Stimulated activated CD4-positive, alpha-beta T cell treated with anti-CD3 and anti-CD28 coated beads, Interleukin-2, amount 100 ng/mL, for 48 hours (primary cell): ENCODE measurements at places on chromosomes 4 and X.

- DNase-seq = no peak
Measured at GRCh38 chr4:10007793-10008608, 13.3 kb downstream of the SLC2A9 start.

GRCh38 chr4:23973308-23973855, 83.5 kb upstream of the PPARGC1A start:
- DNase-seq = no peak

GRCh38 chrX:153646620-153647373, at the start of gene DUSP9:
Gene DUSP9, plus strand, starts transcription at chrX:153647203. Its CDS starts 751 bp downstream, at chrX:153647954.
- no peak for DNase-seq

DNA sequence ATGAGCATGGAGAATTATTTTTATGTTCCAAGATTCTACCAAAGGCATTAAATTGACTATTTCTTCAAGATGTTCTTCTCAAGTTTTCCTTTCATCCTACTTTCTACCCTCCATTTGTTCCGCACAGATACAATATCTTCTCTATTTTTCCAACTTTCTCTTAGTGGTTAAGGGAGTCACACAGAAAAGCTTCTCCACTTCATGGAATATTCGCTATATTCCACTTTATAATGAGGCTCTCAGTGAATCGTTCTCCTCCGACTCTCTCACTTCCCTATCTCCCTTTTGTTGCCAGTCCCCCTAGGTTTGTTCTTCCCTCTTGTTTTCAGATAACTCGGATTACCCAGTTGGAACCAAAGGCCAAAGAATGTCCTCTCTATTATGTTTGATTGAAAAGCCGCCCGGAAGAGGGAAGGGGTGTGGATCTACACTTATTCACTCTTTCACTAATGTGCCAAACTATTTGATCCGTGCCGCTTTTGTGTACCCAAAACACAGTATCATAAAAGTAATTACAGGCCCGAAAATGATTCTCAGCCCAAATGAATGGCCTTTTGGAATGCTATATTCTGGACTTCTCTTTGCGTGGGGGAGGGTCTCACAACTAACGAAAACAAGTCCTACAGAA, 1.2 kb downstream of the SH3D19 start:
- DNase-seq = no peak

GRCh38 chr4:150439451-150439933, 142.5 kb upstream of the MAB21L2 start:
- DNase-seq = no peak

DNA sequence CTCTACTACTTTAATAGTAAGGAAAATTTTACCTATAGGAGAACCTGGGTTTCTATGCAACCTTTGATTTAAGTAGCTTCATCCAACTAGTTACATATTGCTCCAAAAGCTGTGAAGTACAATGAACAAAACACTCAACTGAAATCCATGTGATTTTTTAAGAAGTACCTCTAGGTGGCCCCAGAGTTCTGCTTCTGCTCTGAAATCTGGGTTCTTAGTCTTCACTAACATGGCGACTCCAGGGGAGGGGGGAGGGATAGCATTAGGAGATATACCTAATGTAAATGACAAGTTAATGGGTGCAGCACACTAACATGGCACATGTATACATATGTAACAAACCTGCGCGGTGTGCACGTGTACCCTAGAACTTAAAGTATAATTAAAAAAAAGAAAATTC, 73.4 kb upstream of the MAGEB2 start:
- DNase-seq = no peak

- DNase-seq = no peak
Measured at GRCh38 chr4:101787701-101788316, 2.7 kb upstream of the BANK1 start.

DNA sequence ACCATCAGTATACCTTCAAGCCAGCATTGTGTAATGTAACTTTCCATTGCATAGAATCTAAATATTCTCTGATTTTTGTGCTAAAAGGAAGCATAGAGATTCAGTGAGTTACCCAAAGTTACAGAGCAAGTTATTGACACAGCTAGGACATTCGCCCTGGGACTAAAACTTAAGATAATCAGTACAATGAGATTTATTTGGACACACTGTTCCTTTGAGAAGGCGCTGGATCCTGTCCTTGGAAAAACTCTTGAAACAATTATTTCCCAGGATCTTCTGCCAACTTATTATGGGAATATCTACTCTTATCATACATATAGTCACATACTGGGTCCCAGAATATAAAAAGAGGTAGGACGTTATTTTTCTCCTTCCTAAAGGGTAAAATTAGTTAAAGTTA, 392.0 kb downstream of the UBE2NL start:
- no peak for DNase-seq

DNA sequence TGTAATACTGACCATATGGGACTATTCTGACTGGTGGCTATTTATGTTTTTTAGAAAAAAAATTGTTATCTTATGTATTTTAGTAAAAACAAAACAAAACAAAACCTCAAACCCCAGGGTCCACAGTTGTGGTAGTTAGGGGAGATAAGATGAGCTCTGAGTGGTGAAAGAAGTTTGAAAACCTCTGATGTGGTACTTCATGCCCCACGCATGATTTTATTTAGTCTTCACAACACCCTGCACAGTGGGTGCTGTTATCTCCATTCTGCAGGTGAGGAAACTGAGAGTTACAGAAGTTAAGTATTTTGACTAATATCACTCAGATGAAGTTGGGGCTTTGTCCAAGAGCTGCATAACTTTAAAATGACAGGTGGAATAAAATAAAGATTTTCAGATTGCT, 230.6 kb upstream of the TRPC5 start:
- no peak for DNase-seq

DNA sequence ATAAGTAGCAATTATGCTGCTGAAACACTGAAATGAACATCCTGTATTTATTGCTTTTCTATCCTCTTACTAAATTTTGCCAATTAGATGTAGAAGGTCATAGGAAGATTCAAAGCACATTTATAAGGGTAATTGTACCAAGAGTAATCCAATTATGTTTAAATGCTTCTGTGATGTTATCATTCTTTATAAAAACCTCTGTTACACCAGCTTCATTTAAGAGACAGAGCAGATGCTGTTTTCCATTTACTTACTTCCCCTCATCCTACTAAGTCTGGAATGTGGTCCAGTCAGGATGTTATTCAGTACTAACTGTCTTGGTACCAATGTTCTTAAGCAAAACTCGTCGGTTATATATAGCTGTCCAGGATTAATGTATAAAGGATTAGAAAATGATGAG, 539.6 kb downstream of the PDHA2 start:
- no peak for DNase-seq

- no peak for DNase-seq
Measured at GRCh38 chrX:769796-770195, 139.2 kb downstream of the SHOX start.

GRCh38 chr4:95084584-95084983, 326.8 kb downstream of the BMPR1B start:
- no peak for DNase-seq

DNA sequence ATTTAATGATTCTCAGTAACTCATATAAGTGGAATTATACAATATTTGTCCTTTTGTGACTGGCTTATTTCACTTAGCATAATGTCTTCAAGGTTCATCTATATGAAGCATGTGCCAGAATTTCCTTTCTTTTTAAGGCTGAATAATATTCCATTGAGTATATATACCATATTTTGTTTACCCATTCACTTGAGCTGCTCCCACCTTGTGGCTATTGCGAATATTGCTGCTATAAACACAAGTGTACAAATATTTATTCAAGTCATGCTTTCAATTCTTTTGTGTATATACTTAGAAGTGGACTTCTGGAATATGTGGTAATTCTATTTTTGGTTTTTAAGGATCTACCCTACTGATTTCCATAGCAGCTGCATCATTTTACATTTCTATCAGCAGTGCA, 219.1 kb downstream of the MID1 start:
- no peak for DNase-seq

GRCh38 chrX:69307029-69307428, 141.8 kb upstream of the PJA1 start:
- DNase-seq = no peak

- DNase-seq = no peak
Measured at GRCh38 chr4:186449954-186450353, 105.4 kb downstream of the MTNR1A start.

DNA sequence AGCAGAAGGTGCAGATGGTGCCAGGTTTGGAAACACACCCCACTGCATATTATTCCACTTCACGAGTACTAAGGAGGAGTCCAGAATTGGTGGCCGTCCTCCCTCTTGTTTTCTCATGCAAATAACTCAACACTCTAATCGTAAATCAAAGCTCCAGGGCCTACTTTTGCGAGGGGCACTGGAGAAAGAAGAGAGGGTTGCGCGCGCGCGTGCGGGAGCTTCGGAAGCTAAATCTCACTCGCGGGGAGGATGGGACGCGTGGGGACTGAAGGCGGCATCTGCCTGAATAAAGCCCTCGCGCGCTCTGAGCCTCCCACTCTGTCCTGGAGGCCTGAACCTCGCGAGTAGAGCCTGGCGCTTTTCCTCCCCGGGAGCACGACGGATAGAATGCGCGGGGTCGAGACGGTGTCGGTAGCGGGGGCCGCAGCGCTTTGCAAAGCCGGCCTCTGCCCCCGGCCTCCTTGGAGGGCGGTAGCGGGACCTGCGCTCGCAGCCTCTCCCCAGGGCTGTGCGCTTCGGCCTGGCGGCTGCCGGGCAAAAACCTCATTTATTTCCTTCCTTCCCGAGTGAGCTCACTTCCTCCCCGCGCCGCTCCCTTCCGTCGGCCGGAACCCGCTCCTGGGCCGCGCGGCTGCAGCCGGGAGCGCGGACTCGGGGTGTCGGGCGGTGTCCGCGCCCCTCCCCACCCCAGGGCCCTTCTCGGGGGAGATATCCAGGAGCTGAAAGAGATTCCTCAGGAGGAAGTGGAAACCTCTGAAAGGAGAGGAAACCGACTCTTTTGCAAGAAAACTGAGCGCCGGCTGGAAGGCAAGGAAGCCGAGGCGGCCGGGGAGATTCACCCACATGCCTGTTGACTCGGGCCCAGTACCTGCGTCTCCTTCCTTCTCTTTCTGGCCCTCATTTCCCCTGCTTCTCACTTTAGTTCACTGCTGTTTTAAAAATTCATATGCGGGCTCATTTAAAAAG, 20.7 kb downstream of the HAND2 start:
- DNase-seq = no peak

DNA sequence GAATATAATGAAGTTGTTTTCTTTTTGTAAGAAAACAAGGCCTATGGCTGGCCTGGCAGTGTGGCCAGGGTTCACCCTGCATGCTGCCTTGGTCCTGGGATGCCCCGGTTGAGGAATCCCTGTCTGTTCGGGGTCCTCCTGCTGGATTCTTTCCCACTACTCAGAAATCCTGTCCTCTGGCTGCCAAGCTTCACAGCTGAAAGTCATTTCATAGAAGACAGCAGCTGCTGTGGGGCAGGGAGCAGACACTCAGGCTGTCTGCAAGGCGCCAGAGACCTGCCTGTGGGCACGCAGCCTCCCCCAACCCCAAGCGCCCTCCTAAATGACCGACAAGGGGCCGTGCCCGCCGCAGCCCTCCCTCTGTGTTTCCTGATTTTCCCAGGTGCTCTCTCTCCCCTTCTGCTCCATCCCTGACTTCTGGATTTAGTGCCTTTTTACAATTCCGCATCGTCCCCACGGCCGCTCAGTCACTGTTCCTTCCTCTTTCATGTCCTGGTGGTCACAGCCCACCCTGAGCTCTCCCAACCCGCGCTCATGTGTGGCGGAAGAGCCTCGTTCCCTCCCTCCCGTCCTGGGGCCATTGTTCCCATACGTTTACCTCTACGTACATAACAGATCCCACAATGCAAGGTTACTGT, 27.5 kb downstream of the ZFYVE28 start:
- DNase-seq = no peak

DNA sequence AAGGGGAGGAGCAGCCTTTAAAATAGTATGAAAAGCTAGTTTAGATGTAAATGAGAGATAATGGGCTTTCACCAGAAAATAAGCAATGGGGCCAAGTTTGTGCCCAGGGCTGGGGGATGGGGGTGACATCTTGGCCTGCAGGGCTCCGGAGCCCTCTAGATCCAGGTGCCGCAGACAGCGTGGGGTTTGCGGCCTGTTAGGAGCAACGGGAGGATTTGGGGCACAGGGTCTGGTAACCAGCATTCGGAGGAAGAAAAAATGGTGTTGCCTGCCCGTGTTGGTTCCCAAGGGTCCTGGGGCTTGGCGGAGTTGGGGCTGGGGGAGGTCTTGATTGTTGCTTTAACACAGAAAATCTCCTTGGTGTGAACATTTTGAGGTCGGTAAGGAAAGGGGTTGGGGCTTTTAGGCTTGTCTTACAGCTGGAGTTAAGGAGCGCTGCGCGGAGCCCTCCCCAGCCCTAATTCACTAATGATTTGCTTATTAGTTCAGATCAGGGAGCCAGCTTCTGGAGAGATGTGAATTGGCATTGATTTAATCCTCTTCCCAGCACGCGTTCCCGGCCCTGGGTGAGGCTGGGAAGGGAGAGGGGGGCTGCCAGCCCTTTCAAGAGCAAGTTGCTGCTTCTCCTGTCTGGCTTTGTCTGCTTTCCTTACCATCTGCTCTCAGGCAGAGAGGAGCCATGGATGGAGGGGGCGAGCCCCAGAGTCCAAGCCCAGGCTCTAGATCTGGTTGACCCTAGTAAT, 443.4 kb downstream of the BCOR start:
- DNase-seq = no peak

DNA sequence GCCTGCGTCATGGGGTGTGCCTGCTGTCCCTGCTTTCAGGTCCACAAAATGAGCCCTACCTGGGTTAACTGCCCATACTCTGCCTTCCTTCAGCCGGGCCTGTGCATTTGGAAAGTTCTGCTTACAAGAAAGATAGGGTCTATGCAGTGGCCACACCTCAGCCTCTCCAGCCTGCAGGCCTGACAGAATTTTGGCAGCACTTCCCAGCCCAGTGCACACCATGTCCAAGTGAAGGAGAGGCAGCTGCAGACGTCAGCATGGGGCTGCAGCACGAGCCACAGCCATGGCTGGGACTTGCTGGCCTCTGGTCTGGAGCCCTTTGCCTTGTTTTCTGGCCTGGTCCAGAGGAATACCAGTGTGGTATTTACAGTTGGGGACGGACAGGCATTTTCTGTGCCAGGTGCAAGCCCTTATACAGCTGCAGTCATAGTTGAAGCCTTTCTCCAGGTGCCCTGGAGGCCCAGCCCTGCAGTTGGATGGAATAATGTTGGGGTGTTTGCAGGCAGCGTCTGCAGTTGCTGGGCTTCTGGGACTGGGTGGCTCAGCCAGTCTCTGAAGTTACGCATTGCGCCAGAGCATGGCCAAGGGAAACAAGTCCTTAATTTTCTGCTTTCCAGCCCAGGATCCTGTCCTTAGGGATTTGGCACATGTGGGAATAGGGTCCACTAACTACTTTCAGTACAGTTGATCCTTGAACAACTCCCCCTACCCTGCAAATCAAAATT, 26.2 kb downstream of the JADE1 start:
- no peak for DNase-seq
